Fibroblast of upper back skin (primary cell): ENCODE measurements at places on chromosomes 16 and 17.

- DNase-seq = no peak
These were observed at the start of gene KRTAP4-2 for GRCh38 chr17:41177727-41178271. Gene KRTAP4-2, minus strand, starts transcription at chr17:41178221. Its CDS starts 57 bp downstream, at chr17:41178164.

DNA sequence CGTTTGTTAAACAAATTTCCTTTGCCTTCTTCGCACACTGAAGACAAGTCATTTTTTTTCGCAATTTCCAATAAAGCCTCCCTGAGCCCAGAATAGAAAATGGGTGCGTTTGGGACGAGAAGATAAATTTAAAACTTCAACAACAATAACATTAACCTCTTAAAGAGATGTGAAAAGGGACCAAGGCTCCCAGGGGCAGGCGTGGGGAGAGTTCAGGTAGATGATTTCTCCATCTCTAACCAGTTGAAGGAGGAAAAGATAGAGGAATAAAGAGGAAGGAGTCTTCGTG, 1.3 kb upstream of the HOXB4 start:
- DNase-seq = no peak

GRCh38 chr17:48100160-48100559, 1.1 kb downstream of the CBX1 start:
- peak; percentile 60 for DNase-seq

GRCh38 chr16:23423496-23424049, 29.4 kb downstream of the COG7 start:
- peak; percentile 91 for DNase-seq

GRCh38 chr16:81901484-81901883, 109.8 kb downstream of the SDR42E1 start:
- DNase-seq = no peak

DNA sequence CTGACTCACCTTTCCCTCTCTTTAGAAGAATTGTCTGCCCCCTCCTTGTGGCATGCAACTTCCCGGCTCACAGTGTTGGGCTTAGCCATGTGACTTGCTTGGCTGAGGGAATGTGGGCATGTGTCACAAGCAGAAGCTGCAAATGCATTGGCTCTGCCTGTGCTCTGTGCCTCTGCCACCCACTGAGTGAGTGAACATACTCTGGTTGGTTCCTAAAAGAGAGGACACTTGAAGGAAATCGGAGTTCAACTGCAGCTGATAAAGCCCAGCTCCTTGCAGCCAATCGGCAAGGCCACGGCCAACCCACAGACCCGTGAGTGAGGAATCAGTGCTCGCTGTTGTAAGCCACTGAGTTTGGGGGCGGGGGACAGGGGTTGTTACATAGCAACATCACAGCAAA, 10.9 kb upstream of the GINS2 start:
- DNase-seq = no peak

DNA sequence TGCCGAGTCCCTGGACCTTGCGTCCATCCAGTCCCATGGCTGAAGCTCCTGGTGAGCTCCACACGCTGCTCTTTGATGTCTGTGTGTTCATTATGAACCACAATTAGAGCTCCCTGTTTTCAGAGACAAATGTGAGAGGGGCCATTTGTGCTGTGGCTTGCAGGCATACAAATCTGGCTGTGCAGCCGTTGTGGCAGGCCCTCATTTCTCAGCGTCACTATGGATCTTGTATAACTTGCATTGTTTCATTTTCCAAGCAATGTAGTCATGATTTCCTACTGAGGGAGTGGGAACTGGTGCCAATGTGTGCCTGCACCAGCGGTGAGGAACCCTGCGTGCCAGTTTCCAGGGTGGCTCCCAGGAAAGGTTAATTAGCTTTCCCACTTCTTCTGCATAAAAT, 542.6 kb downstream of the TMEM114 start:
- DNase-seq = no peak

- no peak for DNase-seq
These were observed 12.2 kb downstream of the MPHOSPH6 start for GRCh38 chr16:82157836-82158235.

- DNase-seq = no peak
These were observed 82.6 kb upstream of the MPHOSPH6 start for GRCh38 chr16:82252582-82252981.

DNA sequence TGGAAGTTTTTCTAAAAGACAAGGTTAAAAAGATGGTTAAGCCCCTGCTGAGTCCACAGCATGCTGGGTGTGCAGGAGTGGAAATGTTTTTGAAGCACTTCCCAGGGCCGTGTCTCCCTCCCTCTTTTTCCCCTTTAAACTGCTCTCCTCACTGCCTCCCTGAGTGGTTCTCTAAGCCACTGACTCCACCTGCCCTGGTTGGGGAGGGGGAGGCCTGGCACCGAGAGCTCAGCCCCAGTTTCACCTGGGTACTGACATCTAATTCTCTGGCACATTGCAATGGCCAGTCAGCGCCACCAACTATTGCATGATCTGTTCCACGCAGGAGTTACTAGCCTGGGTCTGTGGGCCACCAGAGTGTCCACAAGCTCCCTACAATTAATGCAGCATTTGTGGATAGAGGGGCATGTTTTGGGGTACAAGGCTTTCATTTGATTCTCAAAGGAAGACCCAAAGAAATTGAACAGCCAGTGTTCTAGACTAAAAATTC, 22.7 kb downstream of the MPP3 start:
- no peak for DNase-seq

DNA sequence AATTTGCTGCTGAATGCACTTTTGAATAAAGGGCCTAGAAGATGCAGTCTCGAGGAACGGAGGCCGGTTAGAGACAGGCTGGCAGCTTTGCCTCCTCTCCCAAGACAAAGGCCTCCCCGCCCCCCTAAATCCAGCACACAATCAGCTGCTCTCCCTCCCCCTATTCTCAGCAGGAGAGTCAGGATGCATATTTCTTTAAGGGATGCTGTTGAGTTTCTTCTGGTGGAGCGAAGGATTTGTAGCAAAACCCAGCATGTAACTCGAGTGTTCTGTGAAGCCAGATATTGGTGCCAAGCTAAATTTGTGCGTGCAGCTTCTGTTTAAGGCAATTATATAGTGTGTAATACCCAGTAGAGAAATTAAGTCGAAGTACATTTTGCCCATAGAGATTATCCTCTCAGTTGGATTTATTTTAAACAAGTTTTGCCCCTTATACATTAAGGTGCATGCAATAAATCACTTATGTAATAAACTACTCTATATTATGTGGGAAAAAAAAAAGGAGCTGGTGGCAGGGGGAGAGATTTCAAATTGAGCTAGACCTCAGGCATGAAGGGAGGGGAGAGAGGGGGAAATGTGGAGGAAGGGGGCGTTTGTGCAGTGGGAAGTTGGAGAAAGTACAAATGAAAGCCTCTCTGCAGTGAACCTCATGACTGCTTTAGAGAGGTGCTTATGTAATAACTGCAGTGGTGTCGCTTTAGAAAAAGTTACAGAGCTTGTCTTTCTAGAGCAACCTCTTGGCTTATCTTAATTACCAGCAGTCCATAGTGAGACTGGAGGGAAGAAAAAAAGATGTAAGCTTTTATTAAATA, 599.2 kb downstream of the MAF start:
- no peak for DNase-seq

GRCh38 chr17:13646969-13647542, 45.3 kb upstream of the HS3ST3A1 start:
- DNase-seq = peak; percentile 47

GRCh38 chr16:30357715-30358576, 2.8 kb upstream of the CD2BP2 start:
- no peak for DNase-seq

DNA sequence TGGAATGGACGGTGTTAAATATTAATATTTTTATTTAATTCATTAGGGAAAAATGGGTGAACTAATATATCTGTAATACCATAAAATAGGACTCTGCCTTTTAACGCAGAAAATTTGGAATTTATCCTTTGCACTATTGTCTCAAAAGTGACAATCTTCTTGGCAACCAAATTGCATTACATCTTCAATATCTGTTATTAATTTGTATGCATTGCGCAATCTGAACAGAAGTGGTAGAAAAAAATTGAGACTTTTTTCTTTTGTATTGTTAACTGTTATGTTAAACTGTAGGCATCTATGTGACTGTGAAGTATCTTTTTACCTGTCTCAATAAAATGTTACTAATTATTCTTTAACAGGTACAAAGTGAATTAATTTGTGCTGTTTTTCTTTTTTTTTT, 55.6 kb downstream of the PPM1E start:
- DNase-seq = no peak

DNA sequence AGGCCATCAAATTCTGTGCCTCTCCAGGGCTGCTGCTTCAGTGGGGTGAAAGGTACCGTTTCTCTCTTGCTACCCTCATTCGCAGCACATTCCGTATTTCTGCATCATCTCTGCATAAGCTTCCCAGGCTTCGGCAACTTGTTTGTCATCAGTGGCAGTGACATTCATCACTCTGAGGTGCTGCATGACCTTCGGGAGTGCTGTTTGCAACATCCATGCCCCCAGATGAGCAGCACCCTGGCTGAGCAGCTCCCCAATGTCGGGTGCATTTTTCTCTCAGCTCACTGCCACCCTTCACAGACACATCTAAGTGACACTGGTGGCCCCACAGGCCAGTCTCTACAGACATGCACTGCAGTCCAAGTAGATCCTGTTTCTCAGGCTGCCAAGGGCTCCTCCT, 3.8 kb downstream of the CREBBP start:
- no peak for DNase-seq

- no peak for DNase-seq
These were observed 24.2 kb downstream of the CCDC40 start for GRCh38 chr17:80060644-80061043.

GRCh38 chr16:7967996-7968509, 622.3 kb downstream of the TMEM114 start:
- DNase-seq = peak; percentile 2

DNA sequence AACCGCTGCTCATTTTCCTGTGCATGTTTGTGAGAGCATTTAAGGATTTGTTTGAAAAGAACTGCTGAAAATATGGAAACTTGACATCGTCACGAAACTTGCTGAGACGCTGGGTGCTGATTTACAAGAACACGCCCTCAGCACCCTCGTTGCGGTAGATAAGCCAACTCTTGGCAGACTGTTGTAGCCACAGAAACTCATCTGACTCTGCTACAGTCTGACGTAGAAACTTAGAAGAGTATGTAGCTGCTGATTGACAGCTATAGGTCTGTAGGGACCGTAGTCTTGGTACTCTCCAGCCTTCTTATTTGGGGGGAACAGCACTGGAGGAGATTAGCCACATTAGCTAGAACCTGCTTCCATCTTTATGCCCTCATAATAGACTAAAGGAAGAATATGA, 36.1 kb upstream of the MYH2 start:
- DNase-seq = no peak

GRCh38 chr17:82153745-82154375, 55.8 kb upstream of the FASN start:
- peak; percentile 61 for DNase-seq

DNA sequence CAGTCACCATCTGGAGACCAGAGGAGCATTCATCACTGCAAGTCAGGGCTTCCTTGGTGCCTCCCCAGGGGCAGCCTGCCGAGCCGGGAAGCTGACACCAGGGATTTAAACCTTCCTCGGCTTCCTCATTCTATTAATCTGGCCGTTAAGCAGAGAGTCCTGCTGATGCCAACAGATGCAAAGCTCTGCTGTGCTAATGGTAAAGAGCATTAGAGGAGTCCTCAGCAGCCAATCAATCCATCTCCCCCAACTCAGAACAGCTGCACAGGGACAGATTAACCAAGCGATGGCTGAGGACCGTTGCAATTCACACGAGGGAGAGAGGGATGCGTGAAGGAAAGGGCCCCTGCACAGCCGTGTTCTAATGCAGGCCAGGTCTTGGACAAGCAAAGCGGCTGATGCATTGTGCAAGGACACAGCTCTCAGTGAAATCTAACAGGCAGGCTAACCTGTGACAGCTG, 116.6 kb downstream of the XYLT1 start:
- DNase-seq = no peak
